Lung (tissue), 17 donors: ENCODE measurements at places on chromosomes 4 and X.
A peak's percentile ranks its signal among the peaks of the same experiment; 100 is the strongest.

GRCh38 chr4:71944956-71945355 is 86.8 kb upstream of the NPFFR2 start:
- DNase-seq: no peak

DNA sequence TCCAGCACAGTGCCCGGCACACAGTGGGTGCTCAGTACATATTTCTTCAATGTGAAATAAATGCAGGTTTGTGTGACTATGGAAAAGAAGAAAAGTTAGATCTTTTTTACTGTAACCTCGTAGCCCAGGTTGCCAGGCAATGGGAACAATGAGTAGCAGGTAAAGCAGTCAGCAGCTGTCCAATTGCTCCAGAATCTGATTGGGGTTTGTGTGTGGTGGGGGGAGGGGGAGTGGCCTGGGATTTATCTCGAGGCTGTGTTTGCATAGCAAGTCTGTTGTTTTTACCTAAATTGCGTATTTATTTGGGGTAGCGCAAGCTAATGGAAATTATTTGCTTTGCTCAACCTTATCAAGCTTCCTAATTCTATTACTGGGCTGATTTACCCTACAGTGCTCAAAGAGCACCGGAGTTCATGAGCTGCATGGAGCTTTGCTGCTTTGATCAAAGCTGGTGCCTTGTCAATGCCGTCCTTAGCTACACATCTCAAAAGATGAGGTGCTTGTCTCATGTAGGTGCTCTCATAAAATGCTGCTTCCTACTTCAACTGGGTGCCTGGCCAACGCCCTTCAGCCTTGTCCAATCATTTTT is 145.0 kb upstream of the DGKK start:
- DNase-seq: no peak

GRCh38 chrX:25427873-25428555 is 412.2 kb upstream of the ARX start:
- no peak for DNase-seq

DNA sequence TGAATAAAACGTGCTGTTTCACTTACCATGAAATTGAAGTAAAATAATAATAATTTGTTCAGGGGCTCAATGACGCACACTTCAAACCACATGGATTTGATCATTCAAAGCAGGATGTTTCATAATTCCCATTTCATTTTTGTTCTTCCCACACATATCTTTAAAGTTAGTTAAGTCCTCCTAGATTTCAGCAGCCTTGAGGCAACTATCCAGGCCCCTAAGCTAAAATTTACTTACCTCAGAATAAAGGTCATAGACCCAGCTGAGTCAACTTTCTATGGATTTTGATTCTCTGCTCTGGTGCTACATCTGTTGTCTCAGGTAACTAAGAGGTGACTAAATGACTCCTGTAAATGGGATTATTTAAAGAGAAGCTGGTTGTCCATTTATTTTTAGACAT is 25.0 kb downstream of the GPR174 start:
- DNase-seq: no peak

GRCh38 chr4:87251106-87251505 is 30.7 kb upstream of the KLHL8 start:
- DNase-seq: peak; percentile 26

- peak; percentile 89 for DNase-seq
These were observed at the start of gene ING2 for GRCh38 chr4:183504930-183505610. Gene ING2 (plus strand): TSS chr4:183505058. CDS start chr4:183505196, 138 bp downstream.
